Memory B cell (primary cell): ENCODE measurements at places on chromosomes 4 and X.

DNA sequence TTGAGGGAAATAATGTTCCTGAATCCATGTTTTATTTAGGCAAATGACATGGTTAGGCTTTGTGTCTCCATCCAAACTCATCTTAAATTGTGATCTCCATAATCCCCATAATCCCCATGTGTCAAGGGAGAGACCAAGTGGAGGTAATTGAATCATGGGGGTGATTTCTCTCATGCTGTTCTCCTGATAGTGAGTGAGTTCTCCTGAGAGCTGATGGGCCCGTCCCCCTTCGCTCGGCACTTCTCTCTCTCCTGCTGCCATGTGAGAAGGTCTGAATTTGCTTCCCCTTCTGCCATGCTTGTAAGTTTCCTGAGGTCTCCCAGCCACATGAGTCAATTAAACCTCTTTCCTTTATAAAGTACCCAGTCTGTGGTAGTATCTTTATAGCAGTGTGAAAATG is 563.0 kb upstream of the NR3C2 start:
- no peak for DNase-seq

DNA sequence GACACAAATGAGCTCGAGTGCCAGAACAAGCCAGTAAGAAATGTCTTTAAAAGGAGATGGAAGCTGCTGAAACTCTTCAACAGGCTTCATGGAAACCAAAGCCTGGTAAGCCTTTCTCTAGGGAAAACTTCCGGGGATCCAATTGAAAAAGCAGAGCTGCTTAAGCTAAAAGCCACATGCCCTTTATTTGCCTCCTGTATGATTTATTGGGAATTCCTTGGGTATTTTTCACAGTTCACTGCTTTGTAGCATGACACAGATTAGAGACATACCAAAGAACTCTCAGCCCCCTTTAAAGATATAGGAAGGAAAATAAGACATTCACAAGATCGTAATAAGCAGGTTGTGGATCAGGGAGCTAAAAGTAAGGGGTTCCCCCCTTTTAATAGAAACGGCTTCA is 6.5 kb upstream of the ARHGAP6 start:
- DNase-seq, result no peak

- DNase-seq, result no peak
Measured at GRCh38 chr4:182803235-182803634, 114.0 kb downstream of the DCTD start.

- no peak for DNase-seq
Measured at GRCh38 chr4:107366016-107366735, 330.1 kb upstream of the DKK2 start.

- no peak for DNase-seq
Measured at GRCh38 chr4:145635630-145636029, 16.4 kb downstream of the MMAA start.

DNA sequence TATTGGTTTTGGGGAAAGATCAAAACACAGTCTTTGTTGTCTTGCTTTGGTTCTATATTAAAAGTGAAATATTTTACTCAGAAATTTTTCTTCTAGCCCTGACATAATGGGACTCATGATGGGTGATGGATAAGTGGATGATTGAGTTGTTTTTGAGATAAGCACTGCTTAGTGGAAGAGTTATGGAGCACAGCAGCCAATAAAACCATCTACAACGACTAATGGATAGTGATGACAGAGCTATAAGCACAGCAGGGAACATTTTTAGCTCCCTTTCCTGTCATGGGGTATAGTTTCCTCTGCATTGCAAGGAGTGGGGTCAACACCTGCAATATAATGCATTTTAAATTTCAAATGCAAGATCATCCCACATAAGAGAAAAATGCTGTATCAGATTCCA is 812.4 kb downstream of the STPG2 start:
- DNase-seq, result no peak

GRCh38 chr4:64432674-64433073 is 23.4 kb upstream of the TECRL start:
- DNase-seq, result no peak

- no peak for DNase-seq
Measured at GRCh38 chr4:26525136-26525770, 35.0 kb upstream of the CCKAR start.
